Stimulated activated CD8-positive, alpha-beta memory T cell treated with anti-CD3 and anti-CD28 coated beads, Interleukin-12 subunit alpha, Interleukin-12 subunit beta, amount 100 ng/mL, for 1 hour (primary cell): ENCODE measurements at places on chromosomes 16 and 17.

DNA sequence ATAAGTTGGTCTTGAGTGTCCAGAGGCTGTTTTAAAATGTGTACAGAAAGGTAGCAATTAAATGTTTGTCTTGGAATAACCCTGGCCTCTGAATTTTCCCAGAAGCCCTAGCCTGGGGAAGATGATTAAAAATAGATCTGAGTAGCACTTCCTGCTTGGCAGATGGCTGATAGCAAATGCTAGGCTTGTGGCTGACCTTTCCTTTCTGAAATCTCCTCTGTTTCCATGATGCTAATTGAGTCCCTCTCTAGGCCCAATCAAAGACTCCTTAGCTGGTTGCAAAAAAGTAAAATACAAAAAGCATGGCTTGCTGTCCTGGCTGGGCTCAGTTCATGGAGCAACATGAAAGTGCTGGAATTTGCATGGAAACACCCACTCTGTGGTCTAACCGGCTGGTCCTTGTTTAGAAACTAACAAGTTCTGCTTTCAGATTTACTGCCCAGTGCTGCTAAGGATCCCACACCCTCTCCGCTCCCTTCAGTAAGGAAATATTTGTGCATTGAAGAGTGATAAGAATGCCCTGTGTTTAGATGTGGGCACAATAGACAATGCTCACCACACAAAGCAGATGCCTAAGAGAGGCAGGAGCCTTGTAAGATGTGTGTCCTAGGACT is 40.8 kb downstream of the YPEL2 start:
- no peak for DNase-seq

GRCh38 chr17:44960691-44961090 is 7.4 kb downstream of the C1QL1 start:
- no peak for DNase-seq

DNA sequence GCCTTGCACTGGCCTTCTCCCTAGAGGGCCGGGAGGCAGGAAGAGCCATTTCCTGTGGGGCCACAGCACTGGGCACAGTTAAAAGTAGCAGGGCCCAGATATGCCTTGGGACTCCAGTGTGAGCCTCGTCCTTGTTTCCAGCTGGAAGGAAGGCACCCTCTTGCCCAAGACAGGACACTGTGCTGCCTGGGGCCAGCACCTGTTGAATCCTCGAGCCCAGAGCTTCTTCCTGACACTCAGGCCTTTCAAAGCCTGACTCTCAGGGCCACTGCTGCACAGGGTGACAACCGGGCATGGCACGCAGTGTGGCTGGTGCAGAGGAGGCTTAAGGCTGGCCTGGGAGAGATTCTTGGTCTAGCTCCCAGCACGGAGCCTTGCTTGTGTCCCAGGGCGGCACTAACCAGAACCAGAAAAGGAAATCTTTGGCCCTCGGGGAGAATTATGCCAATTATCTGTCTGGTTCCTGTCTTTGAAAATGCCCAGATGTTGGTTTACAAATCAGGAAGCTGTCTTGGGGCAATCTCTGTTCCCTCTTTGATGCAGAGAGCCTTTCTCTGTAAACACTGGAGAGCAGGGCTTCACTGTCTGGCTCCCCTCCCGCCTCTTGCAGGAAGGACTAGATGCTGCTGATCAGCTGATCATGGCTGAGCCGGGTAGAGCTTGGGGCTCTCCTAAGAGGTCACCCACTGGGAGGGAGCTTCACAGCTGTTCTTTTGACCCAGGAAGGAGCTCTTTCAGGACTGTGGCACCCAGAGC is 11.1 kb downstream of the LDHD start:
- no peak for DNase-seq

- no peak for DNase-seq
Measured at GRCh38 chr17:77288115-77288619, 147.4 kb downstream of the SEC14L1 start.

DNA sequence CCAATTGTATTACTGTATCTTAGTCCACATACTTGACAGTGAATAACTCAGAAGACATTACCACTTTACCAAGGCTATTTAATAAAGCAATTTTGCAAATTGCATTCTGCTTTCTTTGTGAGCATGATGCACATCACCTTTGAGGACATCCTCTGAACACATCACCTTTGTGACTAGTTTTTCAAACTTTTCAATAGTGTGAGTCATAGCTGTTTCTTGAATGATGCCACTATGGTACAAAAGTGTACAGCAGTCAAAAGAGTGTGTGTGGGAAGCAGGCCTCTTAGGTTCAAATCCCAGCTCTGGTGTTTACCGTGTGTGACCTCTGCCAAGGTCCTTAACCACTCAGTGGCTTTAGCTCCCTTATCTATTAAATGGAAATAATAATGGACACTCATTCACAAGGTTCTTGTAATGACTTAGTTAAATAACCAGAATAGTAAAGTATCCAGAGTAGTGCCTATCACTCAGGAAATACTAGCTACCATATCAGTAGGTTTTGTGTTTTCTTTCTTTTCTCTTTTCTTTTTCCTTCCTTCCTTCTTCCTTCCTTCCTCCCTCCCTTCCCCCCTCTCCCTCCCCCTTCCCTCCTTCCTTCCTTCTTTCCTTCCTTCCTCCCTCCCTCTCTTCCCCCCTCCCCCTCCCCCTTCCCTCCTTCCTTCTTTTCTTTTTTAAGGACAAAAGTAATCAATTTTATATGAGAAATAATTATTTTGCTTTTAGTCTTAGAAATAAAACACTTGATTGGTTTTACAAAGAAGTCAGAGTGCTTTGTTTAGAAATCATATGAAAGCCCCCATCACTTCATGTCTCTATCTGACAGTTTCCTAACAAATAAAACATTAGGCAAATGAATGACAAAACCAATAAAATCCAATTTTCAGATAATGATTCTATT is 178.9 kb downstream of the MYO1D start:
- DNase-seq = no peak

- DNase-seq = no peak
Measured at GRCh38 chr17:4588898-4589625, 4.7 kb downstream of the SMTNL2 start.

DNA sequence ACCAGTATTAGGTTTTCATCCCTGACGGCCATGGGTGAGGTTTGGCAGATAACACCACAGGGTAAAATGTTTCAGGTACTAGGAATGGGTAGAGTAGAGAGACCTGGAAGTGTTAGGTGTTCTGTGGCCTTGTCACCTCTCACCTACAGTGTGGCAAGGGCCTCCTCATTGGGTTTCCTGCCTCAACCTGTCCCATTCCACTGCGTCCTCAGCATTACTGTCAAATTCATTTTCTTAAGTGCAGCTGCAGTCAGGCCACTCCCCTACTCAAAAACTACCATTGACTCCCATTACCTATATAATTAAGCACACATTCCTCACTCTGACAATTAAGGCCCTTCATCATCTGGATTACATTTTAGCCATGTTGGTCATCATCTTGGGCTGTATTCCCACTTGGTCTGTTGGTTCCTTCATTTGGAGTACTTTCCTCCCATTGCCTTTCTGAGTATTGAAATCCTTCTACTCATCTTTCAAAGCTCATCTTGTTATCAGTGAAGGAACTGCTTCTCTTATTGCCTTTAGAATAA is 64.5 kb downstream of the NUP88 start:
- no peak for DNase-seq

DNA sequence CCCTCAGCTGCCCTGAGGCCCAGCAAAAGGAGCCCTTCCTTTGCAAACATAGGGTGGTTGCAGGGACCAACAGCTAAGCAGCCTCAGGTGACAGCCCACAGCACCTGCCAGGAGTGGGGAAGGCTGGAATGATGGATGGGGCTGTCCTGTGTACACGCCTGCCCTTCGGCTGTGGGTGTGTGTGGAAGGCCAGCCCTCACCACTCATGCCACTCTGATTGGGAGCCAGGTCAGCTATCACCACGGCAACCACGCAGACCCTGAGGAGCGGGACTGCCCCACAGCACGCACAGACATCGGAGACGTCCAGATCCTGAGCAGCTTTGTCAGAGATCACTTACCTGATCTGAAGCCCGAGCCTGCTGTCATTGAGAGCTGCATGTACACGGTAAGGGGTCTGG is 11.9 kb downstream of the PIPOX start:
- no peak for DNase-seq

GRCh38 chr16:24731722-24732419 is 2.4 kb downstream of the TNRC6A start:
- DNase-seq = no peak
